ENCODE measurements at places on chromosomes 7 and 10.

GRCh38 chr7:5586279-5586962 is 162.8 kb upstream of the TNRC18 start:
- no peak for DNase-seq

DNA sequence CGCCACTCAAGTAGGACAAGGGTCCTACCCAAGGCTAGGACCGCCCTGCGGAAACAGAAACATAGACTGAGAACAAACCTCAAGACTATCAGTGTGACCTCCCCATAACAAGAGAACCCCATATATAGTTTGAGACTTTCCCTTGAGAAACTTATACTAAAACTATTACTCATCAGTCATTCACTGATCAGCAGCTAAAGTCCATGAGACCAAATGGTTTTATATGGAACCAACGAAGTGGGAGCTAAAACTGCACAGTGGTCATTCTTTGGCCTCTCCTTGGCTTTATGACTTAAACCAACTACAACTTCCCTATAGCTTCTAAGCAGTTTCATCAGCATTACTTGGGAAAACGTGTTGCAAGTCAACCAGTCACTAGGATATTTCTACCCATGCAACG is 13.7 kb upstream of the ZSCAN21 start:
- no peak for DNase-seq

DNA sequence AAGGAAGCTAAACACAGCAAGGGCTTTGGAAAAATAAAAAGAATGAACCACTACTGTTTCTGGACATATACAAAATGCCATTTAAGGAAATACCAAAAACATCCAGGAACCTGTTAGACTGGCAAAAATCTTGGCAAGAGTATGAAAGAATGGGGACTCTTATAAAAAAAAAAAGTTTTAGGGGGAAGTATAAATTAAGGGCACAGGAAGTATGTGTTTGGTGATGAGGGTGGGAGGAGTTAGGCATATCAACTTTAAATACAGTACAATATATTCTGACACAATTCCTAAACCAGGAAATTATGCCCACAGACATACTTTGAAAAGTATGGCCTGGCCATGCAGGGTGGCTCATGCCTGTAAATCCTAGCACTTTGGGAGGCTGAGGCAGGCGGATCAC is 74.2 kb downstream of the WAPL start:
- DNase-seq, result no peak

DNA sequence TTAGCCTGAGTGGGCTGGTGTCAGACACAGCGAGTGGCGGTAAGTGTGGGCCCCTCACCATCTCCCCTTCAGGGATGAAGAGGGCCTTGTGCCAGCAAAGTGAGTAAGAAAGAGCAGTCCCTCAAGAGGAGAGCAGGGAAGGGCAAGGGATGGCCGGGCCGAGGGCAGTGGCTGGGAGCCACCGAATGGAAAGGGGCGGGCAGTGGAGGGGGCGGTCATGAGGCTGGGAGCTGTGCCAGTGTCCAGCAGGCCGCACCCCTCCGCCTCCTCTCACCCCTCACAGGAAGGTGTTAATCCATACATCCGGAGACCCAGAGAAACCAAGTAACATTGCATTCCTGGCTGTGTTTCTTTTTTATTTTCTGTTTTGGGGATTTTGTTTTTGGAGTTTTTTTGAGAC is 28.6 kb upstream of the RASGEF1A start:
- DNase-seq, result no peak

DNA sequence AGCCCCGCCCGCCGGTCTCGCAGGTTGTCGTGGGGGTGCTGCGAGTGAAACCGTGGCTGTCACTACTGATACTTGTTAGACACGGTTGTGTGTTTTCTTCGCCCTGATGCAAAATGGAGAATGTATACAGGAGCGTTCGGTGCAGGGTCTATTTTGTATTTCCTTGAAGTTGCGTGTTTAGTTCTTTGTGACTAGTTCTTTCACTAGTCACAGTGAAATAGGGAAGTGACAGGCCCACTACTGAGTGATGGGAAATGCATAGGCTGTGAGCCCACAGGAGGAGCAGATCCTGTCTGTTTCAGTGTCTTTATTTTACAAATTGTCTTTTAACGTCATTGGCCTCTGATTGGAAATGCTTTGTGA is 675 bp downstream of the ABRAXAS2 start:
- DNase-seq, result no peak

DNA sequence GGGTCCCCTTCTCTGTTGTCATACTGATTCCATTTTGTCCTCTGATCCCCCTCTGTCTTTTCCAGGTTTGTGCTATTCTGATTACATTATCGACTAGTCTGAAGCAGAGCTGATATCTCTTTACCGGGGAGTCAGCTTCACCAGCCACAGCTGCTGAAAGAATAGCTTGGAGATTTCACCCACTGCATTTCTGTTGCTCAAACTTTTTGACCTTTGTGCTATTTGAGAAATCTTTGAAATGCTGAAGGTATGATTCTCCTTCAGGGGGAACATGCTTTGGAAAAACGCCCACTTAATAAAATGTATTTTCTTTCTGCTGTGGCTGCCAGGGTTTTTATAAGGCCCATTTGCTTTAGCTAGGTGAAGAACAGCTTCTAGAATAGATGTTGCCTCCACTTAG is 197.8 kb upstream of the TCF7L2 start:
- no peak for DNase-seq

DNA sequence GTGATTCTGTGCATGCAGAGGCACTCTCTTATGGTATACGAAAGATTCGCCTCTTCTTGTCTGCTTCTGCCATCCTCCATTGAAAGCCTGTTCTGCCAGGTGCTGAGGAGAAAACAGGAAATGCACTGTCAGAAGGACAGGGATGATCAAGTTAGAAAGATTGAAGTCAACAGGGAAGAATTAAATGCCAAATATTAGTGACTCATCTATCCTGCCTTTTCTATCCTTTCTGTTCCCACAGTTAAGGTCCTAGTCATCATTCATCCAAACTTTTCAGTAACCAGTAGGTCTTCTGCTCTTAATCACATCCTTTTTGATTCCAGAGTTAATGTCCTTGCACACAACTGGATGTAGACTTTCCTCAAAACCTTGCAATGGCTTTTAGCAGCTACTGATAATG is 4.8 kb upstream of the ZNF783 start:
- no peak for DNase-seq

- no peak for DNase-seq
Observed at GRCh38 chr7:44167920-44168319, 21.3 kb downstream of the GCK start.

- DNase-seq, result no peak
Observed at GRCh38 chr10:100575585-100576281, 40.0 kb downstream of the HIF1AN start.

DNA sequence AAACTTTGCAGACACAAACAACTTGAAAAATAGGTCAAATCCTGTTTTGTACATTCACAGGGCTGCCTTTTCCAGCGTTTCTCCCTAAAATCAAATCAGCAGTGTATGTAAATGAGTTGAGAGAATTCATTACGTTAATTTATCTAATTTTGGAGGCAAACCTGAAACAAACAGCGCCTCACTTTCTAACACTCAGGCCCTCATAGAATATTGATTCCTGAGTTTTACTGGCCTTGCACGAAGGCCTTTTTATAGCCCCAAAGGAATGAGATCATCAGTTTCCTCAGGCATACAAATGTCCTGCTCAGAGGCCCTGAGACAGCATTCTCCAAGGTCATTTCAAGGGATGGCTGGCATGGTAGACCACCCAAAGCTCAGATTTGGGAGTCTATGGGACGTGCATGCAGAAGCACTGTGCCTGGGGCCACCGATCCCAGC is 131.7 kb upstream of the CHST15 start:
- no peak for DNase-seq

GRCh38 chr7:54932818-54933543 is 85.8 kb upstream of the EGFR start:
- no peak for DNase-seq

DNA sequence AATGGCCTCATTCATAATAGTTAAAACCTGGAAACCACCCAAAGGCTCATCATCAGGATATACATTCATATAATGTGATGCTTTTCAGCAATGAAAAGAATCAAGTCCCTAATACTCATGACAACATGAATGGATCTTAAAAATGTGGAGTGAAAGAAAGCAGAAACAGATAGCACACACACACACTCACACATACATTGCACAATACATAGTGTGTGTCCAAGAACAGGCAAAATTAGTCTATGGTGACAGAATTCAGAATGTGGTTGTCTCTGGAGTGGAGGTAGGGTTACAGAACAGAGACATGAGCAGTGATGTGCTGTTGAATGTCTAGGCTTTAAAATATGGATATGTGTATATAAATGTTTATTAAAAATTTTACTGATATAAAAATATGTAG is 419.9 kb upstream of the PCDH15 start:
- DNase-seq, result no peak

DNA sequence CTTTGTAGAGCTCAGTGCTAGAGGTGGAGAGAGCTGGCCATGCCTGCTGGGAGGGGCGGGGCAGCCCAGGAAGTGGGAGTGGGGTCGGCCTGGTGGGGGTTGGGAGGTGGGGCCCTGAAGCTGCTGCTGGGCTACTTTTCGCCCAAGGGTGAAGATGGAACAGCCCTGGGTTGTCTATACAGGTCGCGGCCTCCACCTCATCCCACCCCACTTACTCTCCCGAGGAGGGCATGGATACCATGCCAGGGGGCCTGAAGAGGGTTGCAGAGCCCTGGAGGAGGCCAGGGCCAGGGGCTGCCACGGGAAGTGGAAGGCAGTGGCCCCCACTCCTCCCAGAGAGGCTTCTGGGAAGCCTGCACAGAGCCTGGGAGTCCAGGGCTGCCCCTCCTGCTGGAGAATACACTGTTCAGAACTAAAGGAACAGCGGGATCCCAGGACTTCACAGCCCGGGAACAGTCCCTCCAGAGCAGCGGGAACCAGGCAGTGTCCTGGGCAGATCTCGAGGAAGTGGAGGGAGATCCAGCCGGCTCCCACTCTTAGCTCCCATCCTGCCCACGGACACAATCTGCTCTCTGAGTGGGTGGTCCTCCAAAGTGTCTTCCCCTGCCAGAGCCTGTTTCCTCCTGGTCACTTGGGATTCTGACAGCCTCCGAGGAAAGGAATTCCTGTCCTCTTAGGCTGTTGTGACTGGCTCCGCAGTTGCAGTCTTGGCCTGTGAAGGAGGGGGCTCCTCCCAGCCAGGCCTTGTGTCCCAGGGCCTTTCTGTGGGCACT is 23.5 kb downstream of the MAT1A start:
- no peak for DNase-seq

GRCh38 chr7:124171068-124171467 is 138.2 kb upstream of the TMEM229A start:
- DNase-seq, result no peak

DNA sequence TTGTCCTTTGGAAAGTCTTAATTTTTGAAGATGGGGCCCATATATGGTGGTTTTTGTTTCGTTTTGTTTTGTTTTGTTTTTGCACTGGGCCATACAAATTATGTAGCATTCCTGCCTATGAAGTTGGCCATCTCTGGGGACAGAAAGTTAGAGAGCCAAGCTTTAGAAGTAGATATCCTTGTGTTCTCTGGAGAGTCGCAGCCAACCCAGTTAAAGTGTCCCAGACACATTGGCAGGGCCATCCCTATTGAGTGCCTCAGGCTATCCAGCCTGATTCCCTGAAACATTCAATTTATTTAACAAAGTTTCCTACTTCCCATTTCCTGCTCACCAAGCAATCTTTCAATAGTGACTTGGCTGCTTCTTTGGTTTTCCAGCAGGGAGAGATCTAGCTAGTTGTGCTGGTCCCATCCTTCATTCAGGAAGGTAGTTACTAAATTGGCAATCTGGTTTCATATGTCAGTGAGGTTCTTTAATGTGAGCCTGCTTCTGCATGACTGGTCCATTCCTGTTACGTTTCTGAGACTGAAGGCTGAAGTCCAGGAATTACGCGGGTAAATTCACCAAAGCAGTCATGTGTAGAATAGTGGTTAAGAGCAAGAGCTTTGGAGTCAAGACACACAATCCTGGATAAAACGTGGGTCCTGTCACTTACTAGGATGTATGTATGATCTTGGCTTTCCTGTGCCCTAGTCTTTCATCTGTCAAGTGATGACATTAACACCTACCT is 49.3 kb upstream of the HBP1 start:
- no peak for DNase-seq

DNA sequence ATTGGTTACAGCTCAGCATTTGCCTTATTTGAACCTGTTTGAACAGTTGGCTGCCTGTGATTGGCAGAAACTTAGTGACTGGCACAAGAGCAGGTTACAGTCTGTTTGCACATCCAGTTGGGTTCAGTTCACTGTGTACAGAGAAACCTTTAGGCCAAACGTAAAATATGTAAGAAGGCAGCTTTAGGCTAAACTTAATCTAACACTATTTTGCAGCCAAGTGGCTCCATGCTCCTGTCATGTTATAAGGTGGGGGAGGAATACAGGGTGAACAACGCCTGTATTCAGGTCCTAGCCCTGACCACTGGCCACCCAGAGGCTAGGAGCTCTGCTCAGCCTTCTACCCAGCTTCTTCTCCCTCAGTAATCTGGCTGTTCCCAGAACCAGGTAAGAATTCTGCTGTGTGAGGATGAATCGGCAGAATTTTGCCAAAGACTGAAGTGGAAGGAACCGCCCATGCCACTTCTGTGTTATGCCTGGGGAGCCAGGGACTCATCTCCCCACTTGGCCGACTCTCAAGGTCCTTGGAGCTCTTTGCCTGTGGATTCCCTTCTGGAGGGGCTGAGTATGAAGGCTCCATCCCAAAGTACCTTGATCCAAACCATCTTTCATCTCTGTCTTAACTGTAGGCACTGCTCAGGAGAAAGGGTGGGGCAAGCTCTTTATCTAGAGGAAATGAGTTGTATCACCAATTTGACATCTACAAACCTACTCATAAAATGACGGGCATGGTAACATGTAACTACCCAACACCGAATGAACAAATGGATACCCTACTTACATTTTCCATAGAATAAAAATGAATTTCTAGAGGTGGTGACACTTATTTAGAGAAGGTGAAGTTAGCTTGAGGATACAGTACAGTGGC is 164.4 kb upstream of the NAMPT start:
- no peak for DNase-seq

DNA sequence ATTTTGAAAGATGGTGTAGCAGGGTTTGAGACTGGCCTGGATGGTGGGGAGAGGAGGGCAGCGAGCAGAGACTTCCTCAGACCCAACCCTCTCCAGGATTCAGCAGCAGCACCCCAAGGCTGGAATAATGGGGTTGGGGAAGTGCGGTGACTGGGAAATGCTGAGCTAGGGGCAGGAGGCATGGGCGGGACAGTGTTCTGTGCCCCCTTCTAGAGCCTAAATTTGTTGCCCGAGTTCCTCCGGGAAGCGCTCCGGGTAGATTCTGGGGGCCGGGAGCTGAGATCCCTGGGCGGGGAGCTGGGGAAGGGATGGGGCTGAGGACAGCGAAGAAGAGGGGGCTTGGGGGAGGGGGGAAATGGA is at the start of gene CHAT:
Gene CHAT, plus strand, starts transcription at position 156 of the 360 bp plus-strand sequence. Its CDS starts 153 bp downstream, at position 309.
- DNase-seq, result no peak

All from stimulated activated CD4-positive, alpha-beta T cell treated with anti-CD3 and anti-CD28 coated beads, TNF-alpha, amount 100 ng/mL, for 1 hour (primary cell).